Renal cortical epithelial cell (primary cell): ENCODE measurements at places on chromosomes 12 and 14. TPM values are rescaled to one million over a fixed set of nuclear protein-coding genes. Genes with fewer than 3 reads are reported as not detected.

Gene SOAT2
- not detected in 2 replicates for total RNA-seq

Gene RAPGEF3
- 34.4 and 125 TPM in 2 replicates for total RNA-seq

Gene ZBTB42
- total RNA-seq, result 7.6 and 8.1 TPM in 2 replicates

Gene KRT3
- not detected in 2 replicates for total RNA-seq

Gene VDR
- total RNA-seq, result 2.9 and 6.1 TPM in 2 replicates

Gene HOXC4
- total RNA-seq, result 0.52 and 1.5 TPM in 2 replicates

Gene NTS
- not detected in 2 replicates for total RNA-seq

DNA sequence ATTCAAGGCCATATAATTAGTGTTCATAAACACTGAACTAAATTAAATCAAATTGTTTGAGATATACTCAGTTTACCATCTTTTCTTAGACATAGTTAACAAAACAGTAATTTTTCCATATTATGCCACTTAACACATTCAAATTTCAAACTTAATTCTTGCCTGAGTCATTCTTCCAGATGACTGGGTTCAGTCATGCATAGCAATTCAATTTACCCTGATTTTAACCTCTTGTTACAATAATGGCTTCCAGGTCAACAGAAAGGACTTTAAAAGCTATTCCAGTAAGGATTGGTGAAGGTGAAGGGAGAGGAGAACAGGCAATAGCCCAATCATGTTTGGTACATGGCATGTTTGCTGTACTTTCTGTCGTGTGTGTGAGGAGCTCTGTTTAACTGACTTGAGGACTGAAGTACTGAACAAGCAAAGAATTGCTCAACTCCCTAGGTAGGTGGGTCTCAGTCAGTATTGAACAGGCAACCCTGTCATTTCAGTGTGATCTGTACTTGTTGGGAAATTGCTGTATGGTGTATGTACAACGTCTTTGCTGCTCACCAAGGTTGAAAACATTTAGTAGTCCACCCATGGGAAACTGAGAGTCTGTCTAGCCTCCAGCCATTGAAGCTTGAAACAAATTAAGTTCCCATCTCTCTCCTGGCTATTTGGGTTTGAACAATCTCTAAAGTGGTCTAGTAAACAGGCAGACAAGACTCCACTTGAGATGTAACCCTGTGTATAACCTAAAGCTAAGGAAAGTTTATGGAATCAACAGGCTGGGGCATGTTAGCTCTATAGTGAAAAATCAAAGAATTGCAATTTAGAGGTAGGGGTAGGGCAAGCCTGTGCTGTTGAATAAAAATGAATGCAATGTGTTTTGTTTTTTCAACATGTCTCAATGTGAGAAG, 327.2 kb downstream of the BTG1 start:
- DNase-seq, result peak; percentile 90

GRCh38 chr14:26281280-26281998, 316.4 kb downstream of the NOVA1 start:
- DNase-seq, result peak; percentile 82

GRCh38 chr14:82387699-82388098, 854.0 kb upstream of the SEL1L start:
- DNase-seq, result no peak

- peak; percentile 76 for DNase-seq
Measured at GRCh38 chr14:35215110-35215813, 76.9 kb upstream of the PSMA6 start.

- DNase-seq, result no peak
Measured at GRCh38 chr12:46903058-46903457, 77.3 kb upstream of the SLC38A4 start.

GRCh38 chr14:89635615-89636014, 218.6 kb upstream of the FOXN3 start:
- DNase-seq, result no peak

GRCh38 chr12:131980263-131980662, 30.5 kb downstream of the EP400 start:
- DNase-seq, result peak; percentile 11

- no peak for DNase-seq
Measured at GRCh38 chr14:89903340-89903952, 51.1 kb downstream of the EFCAB11 start.

- peak; percentile 11 for DNase-seq
Measured at GRCh38 chr12:92929983-92930382, 888 bp upstream of the EEA1 start.

GRCh38 chr12:108252523-108252922, 86.6 kb downstream of the CMKLR1 start:
- DNase-seq, result no peak

DNA sequence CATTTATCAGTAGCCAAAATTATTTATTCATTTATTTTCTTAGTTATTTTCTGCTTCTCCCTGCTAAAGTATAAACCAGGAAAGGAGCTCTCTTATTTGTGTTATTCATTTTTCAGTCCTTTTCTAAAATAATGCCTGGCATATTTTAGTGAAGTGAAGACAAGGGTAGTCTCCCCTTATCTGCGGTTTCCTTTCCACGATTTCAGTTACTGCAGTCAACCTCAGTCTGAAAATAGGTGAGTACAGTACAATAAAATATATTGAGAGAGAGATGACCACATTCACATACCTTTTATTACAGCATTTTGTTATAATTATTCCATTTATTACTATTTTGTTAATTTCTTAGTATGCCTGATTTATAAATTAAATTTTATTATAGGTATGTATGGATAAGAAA, 57.6 kb downstream of the GPR137C start:
- DNase-seq, result no peak

GRCh38 chr12:121669521-121669900, at the start of gene MORN3:
TSS of gene MORN3 (minus strand) at chr12:121669654. CDS start at chr12:121669483, 171 bp downstream.
- DNase-seq, result no peak

- DNase-seq, result no peak
Measured at GRCh38 chr12:88245905-88246304, 103.8 kb downstream of the TMTC3 start.

DNA sequence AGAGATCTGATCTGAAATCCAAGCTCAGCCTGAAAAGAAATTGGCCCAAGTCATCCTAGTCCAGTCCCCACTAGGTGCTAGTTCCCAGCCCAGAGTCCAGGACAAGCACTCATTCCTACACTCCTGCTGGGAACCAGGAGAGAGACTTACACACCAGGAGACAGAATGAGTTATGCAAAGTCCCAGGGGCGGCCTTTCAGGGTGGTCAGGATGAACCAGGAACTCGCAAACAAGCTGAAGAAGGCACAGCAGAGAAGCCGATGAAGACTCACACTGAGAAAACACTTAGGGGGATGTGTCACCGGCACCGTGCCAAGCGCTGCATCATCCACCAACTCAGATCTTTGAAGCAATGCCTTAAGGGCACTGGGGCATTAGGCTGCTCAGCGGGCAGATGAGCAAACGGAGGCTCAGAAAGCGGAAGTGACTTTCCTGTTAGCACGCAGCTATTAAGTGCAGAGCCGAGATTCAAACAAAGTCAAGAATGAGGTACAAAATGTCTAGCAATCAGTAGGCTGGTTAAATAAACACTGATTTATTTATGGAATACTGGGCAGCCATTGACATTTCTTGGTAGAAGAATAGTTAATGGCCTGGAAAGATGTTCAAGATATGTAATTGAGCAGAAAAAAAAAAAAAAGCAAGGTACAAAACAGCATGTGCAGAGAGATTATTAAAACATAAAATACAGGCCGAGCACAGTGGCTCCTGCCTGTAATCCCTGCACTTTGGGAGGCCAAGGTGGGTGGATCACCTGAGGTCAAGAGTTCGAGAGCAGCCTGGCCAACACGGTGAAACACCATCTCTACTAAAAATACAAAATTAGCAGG, 78.7 kb downstream of the LRRC74A start:
- DNase-seq, result peak; percentile 94

GRCh38 chr12:98737322-98737712, 92.2 kb downstream of the APAF1 start:
- DNase-seq, result no peak

DNA sequence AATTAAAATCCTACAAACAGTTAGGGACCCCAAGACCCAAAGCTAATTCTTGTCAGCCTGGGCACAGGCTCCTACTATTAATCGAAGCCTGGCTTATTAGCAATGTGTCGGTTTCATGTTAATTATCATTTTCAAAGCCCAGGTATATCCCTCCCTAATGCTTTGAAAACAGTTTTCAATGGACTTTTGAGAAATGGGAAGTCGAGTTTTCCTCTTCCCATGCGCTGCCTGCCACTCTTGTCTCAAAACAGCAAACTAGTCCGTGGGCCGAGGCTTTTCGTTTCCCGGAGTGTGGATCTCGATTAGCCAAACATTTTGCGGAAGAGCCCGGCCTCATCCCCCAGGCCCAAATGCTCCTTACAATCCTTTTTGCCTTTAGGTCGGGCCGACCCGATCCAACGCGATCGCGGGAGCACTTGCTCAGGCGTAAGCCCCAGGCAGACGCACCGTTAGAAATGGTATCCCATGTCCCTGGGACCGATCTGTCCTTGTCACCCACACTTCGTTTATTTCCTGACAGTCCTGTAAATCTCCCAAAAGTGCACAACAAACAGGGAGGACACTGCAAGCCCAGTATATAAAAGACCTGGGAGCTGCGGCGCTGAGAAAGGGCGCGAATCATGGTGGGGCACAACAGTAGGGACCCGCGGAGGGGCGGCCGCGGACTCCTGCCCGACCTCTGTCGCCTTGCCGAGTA, 1.5 kb downstream of the SIX6 start:
- DNase-seq, result no peak

DNA sequence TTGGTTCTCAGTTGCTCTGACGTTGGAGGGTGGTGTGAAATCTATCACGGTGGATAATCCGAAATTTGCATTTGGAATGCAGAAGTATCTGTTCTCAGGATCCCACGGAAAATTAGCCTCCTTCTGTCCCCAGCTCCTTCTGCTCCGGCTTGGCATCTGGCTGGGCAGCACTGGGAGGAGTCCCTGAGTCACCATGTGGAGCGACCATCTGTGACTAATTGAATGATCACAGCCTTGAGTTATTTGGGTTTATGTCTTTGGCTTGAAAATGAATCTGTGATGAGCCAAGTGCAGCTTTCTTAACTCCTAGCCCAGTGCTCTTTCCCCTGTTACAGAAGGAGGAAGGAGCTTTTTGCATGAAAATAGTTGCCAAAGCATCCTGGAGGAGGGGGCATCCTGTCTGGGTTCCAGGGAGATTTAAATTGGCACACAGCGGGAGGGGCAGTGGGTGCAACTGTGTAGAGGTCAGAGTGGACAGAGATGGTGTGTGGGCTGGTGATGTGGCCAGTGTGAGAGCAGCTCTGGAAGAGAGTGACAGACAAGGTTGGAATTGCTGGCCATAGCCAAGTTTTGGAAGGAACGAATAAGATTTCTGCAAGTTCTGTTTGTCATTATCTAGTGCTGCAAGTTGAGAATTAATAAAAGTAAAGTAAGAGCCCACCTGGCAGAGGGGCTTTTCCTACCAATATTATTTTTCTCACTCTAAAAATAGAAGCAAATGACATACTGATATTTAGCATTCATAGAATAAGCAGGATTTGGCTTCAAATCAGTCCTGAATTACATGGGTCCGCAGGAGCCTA, 74.4 kb downstream of the SLC24A4 start:
- peak; percentile 82 for DNase-seq

DNA sequence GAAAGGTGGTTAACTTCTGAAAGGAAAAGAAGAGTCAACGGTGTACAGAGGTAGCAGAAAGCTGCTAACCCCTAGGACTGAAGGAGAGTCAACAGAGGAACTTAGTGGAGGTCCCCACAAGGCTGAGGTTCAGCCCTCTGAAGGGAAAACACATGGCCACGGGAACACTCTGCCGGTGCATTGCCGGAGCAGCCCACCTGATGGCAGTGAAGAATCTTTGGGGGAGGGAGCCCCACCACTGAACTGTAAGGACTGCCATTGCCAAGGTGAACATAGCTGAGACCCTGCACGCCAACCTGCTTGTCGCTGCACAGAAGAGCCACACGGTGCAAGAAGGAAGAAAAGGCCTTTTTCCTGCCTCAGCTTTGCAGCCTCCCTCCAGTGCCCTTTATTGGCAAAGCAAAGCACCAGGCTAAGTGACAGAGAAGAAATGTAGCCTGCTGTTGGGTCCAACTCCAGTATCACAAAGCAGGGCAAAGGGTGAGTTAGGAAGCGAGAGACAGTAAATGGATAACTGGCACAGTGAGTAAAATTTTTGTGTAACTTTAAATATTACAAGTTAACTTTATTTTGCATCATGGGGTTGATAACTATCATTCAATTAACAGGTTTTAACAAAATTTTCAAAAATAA, 76.9 kb downstream of the LIN52 start:
- no peak for DNase-seq

DNA sequence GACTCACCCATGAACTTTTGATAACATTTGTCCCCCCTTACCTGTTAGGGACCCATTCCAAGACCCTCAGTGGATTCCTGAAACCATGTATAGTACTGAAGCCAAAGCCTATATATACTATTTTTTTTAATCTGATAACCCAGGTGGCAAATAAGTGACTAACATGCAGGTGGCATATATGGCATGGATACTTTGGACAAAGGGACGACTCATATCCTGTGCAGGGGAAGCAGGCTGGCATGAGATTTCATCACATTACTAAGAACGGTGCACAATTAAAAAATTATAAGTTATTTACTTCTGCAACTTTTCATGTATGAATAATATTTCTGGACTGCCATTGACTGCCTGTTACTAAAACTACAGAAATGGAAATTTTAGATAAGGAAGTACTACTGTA, 880.1 kb upstream of the FBXO33 start:
- DNase-seq, result peak; percentile 62

DNA sequence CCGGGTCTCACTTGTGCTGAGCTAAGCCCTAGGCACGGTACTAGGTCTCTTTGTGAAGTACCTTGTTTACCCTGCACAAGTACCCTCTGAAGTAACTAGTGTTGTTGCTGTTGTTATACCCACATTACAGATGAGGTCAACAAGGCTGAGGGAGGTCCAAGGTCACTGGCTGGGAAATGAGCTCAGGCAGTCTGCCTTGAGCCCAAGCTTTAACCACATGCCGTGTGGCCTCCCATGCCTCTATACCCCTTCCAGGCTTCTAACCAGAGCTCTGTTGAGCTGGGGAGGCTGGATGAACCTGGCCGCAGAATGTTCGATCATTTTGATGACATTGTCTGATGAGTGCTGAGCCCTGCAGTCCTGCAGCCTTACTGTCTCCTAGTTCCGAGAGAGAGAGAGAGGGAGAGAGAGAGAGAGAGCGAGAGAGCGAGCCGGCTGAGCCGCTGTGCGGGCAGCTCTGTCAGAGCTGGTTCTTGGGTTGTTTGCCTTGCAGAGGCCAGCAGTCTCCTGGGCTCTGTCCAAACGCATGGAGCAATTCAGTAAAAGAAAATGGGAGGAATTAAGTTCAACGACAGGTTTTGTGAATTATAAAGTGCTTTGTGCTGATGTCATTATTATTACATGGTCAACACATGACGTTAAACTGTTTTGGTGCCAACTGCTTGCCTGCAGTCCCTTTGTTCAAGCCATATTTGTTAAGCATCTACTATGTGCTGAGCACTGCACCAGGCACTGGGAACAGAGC, 13.1 kb downstream of the JDP2 start:
- DNase-seq, result no peak
